ENCODE measurements at places on chromosomes 3 and 15.
A peak's percentile ranks its signal among the peaks of the same experiment; 100 is the strongest.

GRCh38 chr3:171028025-171028778 lies 1.7 kb upstream of the SLC2A2 start:
- DNase-seq = no peak

DNA sequence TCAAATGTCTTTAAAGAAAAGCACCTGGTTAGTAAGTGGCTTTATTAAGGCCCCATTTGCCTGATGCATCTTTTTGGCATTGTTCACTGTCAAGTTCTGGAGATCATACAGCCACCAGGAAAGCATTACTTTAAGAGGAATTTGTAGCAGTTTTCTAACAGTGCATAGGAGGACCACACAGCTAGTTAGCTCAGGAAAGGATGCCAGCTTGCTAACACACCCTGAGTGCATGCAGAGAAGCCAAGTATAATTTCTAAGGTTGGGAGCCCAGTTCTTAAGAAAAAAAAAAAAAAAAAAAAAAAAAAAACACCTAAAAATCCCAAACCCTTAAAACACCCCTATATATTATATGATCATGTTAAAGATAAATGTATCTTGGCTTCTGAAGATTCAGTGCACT lies 102.0 kb upstream of the FEZF2 start:
- DNase-seq = no peak

DNA sequence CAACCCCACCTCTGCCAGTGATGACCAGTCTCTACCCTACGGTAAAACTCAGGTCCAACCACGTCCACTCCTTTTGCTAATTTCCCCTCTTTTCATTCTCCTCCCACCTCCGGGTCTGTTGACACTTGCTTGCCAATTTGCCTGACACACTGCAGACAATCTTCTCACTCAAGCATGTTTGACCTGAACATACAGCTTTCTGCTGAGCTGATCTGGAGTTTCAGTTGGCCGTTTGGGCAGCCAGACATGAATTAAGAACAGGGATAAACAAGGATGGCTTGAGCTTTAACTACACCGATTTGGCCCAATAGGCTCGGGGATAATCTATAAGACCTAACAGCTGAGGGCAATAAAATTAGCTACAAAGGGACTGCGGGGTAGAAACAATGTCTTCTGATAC lies 758.6 kb upstream of the CFAP20DC start:
- no peak for DNase-seq

DNA sequence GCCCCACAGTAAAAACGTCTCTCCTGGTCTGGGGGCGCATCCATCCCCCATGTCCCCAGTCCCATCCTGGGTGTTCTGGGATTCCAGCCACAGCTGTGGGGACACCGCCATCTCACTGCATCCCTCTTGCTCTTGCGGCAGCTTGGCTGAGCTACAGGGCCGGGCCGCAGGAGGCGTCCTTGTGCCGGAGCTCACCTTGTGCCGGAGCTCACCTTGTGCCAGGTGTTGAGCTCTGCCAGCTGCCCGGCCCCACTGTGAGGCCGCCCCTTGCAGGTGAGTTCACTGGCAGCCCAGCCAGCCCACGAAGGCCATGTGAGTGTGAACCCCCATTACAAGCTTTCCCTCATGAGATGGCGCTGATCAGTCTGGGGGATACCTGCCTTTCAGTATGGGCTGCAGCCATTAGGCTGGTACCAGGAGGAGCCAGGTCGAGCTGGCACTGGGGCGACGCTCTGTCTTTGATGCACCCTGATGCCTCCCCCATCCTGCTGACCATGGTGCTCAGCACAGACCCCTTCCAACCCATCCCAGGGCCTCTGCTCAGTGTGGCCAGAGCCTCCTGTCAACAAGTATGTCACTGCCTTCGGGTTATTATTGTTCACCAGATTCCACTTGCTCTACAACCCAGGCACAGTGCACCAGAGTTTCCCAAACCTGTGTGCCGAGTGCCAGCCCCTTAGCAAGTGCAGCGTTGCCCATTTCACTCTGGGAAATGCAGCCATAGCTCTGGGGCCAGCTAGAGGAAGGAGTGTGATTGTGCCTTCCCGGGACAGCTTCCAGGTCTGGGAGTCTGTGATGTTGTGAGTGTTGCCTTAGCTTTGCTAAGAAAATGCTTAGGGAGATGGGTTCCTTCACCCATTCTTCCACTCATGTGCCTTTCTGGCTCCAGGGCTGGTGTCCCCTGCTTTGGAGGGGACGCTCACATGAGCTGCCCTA lies 105.7 kb downstream of the APBA2 start:
- DNase-seq = no peak

DNA sequence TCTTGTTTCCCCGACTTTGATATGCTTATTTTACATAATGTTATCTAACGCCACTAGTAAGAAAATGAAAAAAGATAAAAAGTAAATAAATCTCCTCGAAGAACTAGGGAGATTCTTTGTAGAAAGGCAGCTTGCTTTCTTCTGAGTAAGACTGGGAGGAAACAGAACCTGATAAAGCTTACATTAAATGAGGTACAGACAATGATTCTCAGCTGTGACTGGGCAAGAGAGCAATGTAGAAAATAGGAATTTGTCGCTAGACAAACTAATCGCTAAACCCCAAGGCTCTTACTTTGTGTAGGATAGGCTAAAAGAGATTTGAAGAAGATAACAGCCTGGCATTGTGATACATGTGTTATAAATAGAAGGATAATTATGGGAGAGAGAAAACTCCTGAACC lies 919.0 kb upstream of the ALCAM start:
- no peak for DNase-seq

DNA sequence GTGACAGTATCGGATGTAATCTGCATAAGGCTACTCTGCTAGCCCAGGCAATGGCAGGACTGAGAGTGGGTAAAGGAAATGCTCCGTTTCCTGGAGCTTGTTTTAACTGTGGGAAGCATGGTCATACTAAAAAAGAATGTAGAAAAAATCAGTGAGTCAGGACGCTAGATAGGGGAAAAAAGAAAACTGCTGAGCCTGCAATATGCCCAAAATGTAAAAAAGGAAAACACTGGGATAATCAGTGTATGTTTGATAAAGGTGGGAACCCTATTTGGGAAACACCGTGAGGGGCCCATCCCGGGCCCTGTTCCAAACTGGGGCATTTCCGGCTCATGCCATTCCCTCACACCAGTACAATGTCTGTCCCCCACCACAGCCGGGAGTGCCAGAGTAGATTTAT lies 775.8 kb downstream of the ZPLD1 start:
- DNase-seq = no peak

DNA sequence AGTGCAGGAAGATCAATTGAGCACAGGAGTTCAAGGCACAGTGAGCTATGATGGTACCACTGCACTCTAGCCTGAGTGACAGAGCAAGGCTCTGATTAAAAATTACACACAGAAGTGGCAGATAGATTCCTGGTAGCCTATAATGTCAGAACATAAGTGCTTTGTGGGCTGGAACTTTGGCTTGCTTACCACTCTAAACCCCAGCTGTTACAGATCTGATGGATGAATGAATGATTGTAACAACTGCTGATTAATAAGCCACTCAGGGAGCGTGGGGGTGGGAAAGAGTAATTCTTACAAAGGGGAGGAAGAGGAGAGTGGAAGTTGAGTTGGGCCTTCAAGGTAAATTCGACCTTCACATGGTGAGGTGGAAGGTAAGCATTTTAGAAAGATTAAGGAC lies 40.9 kb upstream of the PTPN23 start:
- no peak for DNase-seq

DNA sequence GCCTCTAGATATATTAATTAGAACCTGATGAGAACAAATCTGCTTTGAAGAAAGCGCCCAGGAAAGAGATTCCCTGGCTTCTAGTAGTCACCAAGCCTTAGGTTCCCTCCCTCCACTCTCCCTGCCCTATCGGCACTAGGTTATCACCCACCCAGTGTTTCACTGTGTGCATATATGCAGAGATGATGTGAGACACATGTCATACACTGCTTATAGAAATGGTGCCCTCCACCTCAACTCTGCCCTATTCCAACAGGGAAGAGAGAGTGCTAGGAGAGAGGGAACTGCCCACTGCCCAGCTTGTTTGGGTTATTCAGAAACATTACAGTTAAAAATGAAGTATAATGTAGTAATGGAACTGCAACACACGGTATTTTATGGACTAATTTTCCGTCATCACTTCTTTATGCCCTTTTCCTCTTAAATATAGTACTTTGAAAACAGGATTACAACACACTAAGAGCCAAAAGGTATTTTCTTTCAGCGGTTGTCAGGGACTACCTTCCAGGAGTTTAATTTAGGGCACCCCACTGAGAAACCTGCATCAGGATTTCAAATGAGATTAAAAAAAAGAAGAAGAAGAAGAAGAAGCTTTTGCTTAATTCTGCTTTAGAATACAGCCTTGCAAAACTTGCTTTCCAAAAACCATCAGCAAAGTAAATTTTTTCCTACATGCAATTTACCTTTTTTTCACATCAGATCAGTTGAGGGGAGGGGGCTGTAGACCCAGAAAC lies 55.3 kb downstream of the MEIS2 start:
- no peak for DNase-seq

DNA sequence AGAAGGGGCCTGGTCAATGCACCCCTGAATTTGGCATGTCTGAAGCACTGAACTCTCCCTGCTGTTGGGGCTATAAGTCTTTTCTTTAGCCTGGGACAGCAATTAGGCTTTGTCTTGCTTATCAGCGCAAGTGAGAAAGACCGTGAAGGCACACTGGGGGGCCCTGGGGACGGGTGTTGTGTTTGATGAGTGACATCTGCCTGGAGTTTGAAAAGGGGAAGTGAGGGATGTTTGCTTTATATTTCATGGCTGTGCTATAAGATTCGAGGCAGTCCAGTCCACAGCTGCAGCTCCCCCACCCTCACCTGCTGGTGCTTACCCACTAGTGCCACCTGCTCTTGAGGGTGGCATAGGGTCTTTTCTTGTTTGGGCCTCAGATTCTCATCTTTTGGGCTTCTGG lies 44.8 kb downstream of the CEMIP start:
- DNase-seq = no peak

GRCh38 chr15:25875566-25875965 lies 12.4 kb upstream of the ATP10A start:
- no peak for DNase-seq

DNA sequence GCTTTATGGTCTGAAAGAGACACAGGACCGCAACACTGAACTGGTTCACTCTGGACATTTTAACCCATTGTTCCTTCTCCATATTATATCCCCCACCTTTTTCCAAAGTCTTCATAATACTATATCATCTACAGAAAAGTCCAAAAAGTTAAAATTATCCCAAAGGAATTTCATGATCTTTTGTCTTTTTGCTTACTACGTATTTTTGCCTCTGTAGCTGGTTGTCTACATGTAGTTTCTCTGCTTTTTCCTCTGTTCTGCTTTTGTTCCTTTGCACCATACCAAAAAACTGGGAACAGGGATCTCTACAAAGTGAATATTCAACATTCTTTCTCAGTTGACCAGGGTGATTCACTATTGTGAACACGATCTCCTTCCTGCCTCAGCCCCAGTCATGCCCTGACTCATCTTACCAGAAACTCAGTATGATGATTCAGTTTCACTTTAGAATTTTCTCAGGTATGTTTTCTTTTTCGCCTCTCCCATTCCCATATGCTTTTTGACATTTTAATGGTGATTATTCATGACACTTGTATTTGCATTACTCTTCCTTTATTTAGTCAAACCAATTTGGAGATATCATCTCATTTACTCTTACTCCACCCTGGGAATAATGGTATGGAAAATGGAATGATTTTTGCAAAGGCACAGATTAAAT lies 14.5 kb downstream of the EMC4 start:
- peak; percentile 67 for DNase-seq

- no peak for DNase-seq
Observed at GRCh38 chr3:135784557-135784956, 181.0 kb upstream of the PPP2R3A start.

DNA sequence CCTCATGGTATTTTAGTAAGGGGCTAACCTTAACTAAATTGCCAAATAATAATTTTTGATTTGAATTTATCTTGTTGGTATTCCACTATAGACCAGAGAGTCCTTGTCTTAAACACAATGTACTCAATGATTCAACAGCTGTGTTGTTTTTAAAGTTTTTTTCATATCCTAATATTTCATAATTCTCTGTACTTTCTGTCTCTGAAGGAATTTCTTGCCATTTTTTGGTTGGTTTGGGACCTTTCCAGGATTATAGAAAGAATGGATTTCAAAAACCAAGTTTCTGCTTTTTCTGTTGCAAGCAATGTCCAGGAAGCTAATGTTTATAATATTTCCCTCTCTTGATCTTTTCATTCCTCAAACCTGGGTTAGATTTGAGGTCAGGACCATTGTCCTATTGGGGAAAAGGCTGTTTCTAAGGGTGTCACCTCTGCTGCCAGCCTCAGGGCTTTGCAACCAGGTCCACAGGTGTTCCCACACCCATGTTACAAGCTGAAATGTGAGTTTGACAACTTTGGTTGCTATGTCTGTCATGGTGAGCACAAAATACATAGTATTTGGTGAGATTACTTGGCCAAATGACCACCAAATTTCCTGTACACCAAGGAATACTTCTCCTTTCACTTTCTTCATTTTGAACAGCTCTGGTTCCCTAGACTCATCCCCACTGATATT lies 363.7 kb upstream of the RGMA start:
- no peak for DNase-seq

DNA sequence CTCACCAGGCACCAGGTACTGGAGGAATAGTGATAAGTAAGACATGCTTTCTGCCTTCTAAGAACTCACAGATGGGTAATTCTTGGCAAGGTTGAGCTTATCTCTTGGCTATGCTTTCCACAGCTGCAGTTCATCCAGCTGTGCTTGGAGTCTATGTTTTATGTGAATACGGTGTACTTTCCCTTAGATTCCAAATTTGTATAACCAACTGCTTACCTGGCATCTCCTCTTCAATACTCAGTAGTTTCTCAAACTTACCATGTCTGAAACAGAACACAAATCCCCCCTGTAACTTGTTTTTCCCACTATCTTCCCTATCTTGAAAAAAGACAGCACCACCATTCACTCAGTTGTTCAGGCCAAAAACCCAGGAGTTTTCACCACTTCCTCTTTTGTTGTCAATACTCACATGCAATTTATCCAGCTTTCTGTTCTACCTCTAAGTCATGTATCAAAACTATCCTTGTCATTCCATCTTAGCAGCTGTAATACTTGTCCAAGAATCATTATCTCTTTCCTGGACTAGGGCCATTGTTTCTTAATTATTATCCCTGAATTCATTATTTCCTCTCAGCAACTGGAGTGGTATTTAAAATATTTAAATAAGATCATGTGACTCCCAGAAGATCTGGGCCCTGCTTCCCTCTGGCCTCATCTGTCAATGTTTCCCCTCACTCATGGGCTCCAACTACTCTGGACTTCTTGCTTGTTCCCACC lies 32.6 kb downstream of the COL6A5 start:
- DNase-seq = no peak

GRCh38 chr3:133494469-133494868 lies 79.0 kb upstream of the CDV3 start:
- no peak for DNase-seq

- DNase-seq = no peak
Observed at GRCh38 chr3:185479373-185479945, 19.4 kb downstream of the TMEM41A start.

All from HCT116 (cell line).